ENCODE measurements at places on chromosomes 6 and 20.
A peak's percentile ranks its signal among the peaks of the same experiment; 100 is the strongest.

DNA sequence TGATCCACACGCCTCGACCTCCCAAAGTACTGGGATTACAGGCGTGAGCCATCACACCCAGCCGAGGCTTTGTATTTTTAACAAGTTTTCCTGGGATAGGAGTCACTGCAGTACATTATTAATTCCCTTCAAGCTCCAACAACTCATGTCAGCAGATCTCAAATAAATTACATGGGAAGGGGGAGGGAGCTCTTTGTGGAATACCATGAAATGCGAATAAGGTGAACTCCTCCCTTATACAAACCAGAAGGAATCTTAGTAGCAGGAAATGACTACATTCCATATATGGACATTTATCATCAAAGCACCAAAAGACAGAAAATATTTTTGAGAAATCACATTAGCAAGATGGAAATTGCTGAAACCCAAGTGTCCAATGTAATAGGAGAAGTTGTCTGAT lies 2.9 kb downstream of the GSS start:
- DNase-seq: peak; percentile 43

DNA sequence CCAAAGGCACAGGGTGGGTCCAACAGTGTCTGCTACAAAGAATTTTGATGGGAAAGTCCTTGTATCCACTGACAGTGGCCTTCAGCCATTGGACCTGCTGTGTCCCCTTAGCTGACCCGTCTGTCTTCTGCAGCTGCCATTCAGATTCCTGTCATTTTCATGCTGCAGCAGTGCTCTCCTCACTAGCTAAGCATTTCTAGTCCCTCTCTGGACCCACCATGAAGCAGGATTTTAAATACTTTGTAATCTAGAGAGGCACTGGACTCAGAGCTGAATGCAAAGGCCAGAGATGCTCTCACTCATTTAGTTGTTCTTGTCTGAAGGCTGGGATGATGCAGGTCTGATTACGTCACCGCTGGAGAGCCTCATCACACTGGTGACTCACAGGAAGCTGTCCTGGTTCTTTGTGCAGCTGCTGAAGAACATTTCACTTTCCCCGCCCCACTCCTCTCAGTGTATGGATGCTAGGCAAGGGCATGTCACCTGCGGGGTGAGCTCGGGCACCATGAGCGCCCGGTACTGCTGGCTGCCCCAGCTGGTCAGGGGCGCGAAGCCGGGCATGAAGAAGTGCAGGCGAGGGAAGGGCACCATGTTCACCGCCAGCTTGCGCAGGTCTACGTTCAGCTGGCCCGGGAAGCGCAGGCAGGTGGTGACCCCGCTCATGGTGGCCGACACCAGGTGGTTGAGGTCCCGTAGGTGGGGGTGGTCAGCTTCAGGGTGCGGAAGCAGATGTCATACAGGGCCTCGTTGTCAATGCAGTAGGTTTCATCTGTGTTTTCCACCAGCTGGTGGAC lies 19.4 kb upstream of the TUBB2A start:
- peak; percentile 91 for DNase-seq

GRCh38 chr6:143984666-143985065 lies 23.4 kb downstream of the PLAGL1 start:
- DNase-seq: no peak

GRCh38 chr6:109490713-109491112 lies 7.7 kb upstream of the ZBTB24 start:
- DNase-seq: no peak

GRCh38 chr6:84758486-84758885 lies 5.9 kb downstream of the TBX18 start:
- DNase-seq: peak; percentile 30

- DNase-seq: no peak
Measured at GRCh38 chr6:54390362-54390761, 82.1 kb downstream of the TINAG start.

DNA sequence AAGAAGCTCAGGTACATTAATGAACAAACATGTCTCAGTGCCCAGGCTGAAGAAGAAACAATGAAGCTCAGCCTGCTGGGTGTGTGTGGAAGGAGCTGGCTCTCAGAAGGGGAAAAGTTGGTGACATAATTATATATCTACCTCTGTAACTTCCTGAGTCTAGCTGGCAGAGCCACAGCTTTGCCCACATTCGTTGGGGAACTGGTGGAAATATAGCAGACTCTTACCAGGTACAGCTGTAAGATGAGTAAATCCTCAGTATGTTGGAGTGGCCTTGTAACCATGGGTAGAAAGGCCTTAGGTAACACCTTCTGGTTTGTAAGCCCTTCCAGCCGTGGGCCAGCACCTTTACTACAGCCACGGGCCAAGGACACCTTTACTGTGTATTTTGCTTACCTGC lies 29.9 kb upstream of the PNRC1 start:
- DNase-seq: no peak

DNA sequence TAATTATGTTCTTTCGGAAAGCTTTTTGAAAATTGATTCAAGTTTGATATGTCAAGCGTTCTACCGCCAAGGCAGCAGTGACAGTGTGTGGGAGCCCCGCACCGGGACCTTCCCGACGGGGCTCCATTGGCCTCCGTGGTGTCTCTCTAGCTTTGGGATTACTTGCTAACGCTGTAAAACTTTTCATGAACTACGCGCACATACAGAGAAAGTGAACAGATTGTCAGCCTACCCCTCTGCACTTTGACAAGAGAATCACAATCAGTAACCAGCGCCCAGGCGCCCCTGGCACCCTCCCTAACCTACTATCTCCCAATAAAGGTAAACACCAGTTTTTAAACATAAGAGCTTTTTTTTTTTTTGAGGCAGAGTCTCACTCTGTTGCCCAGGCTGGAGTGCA lies 274.8 kb downstream of the CDH4 start:
- no peak for DNase-seq

GRCh38 chr20:29743101-29743931 lies 1514.1 kb upstream of the DEFB115 start:
- no peak for DNase-seq

- no peak for DNase-seq
Measured at GRCh38 chr20:59359906-59360725, 59.7 kb downstream of the EDN3 start.

DNA sequence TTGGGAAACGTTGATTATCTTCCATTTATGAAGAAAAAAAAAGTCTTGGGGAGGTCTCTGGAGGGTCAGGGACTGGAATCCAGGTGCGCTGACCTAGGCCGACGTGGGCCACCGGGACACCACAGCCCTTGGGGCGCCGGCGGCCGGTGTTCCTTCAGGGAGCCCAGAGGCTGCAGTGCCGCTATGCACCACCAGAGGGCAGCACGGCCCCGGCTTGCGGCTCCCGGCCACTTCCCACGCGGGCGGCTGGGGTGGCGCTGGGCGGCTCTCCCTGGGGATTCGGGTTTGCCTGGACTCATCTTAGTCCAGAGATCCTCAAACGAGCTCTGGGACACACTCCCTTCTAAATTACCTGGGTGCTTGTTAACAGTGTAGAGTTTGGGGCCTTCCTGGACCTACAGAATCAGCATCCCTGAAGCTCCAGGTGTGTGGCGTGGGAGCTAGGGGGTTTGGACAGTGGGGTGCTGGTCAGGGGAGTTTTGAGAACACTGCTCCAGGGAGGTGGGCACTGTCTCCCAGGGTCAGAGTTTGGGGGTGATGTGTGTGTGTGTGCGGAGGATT lies 23.0 kb upstream of the GTSF1L start:
- DNase-seq: peak; percentile 51

GRCh38 chr6:144485531-144485930 lies 200.4 kb downstream of the UTRN start:
- no peak for DNase-seq

DNA sequence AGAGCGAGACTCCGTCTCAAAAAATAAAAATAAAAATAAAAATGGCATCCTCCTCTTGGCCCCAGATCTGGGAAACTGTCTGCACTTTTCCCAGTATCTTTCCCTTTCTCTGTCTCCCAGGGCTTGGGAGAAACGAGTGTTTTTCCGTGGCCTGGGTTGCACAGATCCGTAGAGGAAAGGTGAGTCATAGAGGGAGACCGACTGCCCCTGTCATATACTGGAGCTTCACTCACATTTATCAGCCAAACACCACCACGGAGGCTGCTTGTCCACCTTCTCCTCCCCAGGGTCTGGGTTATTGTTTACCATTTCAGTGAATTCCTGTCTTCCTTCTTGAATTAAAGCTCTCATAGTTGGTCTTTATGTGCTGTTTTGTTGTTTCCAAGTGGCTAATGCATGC lies 31.9 kb upstream of the EIF2S2 start:
- no peak for DNase-seq

GRCh38 chr6:158387036-158387435 lies 74.8 kb downstream of the TULP4 start:
- DNase-seq: no peak

GRCh38 chr6:36028877-36029324 lies 1.3 kb downstream of the MAPK14 start:
- peak; percentile 84 for DNase-seq

DNA sequence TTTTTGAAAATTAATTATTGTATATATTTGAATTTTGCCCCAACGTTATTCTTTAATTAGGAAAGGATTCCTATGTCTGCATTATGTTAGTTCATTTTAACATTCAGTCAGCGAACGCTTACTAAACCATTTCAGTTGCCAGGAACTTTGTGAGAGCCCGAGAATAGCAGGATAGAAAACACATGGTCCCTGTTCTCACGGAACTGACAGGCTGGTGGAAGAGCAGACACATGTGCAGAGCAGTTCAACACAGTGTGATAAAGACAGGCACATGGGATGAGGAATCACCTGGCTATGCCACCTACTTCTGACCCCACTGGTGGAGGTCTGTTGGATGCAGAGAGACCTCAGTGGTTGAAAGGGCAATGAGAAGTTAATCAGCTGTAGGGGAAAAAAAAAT lies 367.2 kb downstream of the EPM2A start:
- no peak for DNase-seq

- DNase-seq: no peak
Measured at GRCh38 chr6:111709201-111709600, 103.5 kb upstream of the TRAF3IP2 start.

DNA sequence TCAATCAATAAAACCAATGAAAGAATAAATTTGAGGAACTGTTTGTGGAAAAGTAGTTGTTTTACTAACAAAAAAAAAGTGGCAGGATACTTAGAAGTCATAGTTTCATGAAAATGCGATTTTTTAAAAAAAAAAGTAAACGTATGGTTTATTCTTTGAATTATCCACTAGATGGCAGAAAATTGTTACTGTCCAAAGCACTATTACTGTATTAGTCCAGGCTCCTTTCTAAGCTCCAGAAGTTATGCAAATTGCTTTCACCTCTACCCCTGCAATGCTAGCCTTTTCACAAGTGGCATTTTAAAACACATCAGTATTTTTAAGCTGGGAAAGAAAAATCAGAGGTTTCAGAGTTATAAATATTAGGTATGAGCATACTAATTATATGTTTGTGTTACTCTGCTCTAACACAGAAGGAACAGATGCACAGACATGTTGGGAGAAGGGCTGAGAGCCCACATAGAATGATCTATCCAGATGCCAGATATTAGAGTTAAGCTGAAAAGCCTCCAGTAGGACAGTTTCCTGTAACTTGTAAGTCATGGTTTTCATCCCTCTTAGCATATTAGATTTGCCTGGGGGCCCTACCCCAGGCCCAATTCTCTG lies 63.9 kb downstream of the FHL5 start:
- DNase-seq: peak; percentile 36

GRCh38 chr6:106370639-106371038 lies 10.1 kb downstream of the CRYBG1 start:
- no peak for DNase-seq

DNA sequence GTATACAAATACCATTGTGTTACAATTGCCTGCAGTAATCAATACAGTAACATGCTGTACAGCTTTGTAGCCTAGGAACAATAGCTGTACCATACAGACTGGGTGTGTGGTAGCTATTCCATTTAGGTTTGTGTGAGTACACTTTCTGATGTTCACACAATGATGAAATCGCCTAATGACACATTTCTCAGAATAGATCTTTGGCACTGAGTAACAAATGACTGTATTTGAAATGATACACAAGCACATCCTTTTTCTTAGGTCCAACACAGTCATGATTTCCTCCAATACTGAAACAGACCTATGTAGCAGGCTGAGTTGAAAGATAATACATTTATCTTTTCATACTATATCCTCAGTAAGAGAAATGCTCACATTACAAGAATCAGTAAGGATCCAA lies 13.9 kb downstream of the KHDRBS2 start:
- no peak for DNase-seq

DNA sequence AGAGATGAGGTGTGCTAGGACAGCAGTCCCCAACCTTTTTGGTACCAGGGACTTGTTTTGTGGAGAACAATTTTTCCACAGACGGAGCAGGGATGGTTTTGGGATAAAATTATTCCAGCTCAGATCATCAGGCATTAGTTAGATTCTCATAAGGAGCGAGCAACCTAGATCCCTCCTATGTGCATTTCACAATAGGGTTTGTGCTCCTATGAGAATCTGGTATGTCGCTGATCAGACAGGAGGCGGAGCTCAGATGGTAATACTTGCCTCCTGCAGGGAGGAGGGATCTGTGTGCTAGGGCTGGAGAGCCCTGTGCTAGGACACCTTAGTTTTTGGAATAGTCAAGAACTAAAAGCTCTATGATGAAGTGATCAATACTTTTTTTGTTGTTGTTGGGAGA lies 2.5 kb downstream of the SMIM13 start:
- peak; percentile 55 for DNase-seq

GRCh38 chr6:18451756-18452155 lies 64.6 kb downstream of the RNF144B start:
- DNase-seq: no peak

- DNase-seq: no peak
Measured at GRCh38 chr20:33160681-33161080, 7.3 kb upstream of the BPIFA2 start.

GRCh38 chr6:1930356-1930755 lies 315.0 kb downstream of the GMDS start:
- peak; percentile 54 for DNase-seq

DNA sequence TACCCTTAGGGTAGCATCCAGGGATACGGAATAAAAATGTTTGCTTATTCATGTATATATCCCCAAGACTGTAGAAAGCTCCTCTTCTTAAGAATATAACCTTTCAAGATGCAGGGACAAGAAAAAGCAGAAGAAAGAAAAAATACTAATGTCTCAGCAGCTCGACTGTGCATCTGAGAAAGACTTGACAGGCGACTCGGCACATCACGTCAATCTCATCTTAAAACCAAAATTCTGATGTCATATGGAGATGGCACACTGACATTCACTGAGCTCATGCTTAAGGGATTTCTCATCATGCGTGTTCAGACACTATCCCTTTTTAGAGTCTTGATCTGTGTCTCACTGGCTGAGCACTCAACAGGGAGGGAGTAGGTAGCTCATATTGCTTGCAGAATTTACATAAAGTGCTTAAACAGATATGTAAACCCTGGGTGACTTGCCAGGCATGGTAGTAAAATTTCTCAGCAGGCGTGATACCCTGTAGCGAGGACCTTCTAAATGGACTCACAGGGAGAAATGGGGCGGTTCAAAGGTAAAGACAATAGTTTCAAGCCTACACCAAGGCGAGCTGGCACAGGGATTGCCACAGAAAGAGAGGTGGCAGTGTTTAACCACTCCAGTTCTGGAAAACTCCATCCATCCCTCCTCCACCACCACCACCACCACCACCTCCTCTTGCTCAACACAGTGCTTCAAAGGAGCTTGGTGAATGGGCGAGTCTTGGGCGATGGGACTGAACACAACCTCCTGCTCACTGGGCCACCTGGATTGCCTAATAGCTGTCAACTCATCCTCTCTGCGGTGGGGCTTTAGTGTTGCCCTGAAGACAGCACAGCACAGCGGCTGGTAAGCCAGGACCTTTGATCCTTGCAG lies 330.5 kb downstream of the TFAP2A start:
- no peak for DNase-seq

GRCh38 chr6:21846541-21847451 lies 253.2 kb downstream of the SOX4 start:
- DNase-seq: no peak
